ENCODE measurements at places on chromosomes 12 and 14.

GRCh38 chr12:52178984-52179383, 12.8 kb downstream of the KRT80 start:
- no peak for DNase-seq

DNA sequence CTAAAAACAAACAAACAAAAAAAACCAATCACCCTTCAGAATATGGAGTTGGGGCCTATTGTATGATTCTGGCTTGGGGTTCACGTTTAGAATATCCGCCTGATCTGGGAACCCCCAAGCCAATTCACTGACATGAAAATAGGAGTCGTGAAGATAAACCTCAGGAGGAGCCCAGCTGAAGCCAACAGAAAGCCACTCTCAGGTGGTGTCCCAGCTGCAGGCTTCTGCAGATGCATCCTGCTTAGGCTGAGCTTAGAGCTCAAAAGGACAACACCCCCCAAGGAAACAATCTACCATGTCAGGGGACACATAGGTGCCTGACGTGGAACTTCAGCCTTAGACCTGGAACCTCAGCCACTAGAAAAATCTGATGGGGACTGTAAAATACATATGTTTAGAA, 51.9 kb downstream of the SYNE3 start:
- no peak for DNase-seq

DNA sequence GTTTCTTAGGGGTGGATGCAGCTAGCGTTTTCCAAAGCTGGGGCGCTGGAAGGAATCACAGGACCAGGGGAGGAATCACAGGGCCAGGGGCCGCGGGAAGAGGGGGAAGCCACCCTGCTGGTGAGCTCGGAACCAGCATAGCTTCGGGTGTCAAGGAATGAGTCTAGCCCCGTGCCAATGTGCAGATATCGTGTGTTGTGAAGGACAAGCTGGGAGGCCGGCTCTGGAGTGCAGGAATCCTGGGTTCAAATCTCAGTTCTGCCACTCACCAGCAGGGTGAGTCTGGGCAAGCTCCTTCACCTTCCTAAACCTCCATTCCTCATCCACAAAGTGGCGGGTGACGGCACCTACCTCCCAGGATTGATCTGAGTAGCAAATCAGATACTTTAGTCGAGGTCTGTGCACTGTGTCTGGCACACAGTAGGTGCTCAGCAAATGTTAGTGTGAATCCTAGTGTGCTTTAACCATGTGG, 53.6 kb upstream of the RIN3 start:
- DNase-seq = no peak

GRCh38 chr14:75561013-75561432, 17.4 kb upstream of the FLVCR2 start:
- no peak for DNase-seq

DNA sequence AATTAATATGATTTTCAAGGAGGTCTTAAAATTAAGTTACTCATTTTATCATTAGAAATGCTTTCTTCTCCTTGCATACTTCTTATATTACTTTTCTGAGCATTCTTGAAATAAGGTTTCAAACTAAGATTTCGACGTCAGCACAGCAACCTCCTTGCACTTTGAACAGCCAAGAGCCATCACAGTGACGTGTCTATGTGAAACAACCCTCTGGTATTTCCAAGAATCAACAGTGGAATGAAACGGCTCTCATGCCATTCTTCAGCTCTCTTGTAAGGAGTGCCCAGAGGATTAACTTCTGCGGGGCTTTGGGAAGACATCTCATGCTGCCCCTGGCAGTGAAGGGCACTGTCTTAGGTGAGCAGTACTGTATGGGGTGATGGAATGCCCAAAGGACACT, 109.2 kb downstream of the EFCAB11 start:
- DNase-seq = no peak

DNA sequence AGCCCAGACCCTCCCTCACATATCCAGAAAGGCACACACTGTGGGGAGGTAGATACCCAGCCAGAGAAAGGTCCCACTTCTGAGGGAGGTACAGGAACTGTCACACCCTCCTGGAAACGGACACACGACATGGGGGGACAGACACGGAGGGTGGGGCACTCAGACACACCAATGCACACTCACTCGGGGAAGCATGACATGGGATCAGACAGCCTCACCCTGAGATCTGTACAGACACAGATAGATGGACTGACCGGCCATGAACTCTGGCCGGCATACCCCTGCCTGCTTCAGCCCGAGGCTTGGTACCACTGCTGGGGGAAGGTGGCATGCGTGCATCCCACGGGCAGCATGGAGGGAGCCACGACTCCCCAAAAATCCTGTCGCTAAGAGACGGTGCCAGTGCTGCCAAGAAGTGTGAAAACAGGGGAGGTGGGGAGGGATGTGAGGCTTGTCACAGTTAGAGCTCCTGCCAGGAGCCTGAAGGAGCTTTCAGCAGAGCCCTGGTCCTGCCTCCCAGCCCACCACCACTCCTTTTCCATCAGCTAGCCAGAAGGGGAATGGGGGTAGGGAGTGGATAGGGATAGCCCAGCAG, 571 bp downstream of the CPNE6 start:
- peak; percentile 62 for DNase-seq

GRCh38 chr14:76307786-76308780, 67.9 kb upstream of the ESRRB start:
- no peak for DNase-seq

- DNase-seq = no peak
Measured at GRCh38 chr12:123282111-123282510, 10.5 kb upstream of the CDK2AP1 start.

- no peak for DNase-seq
Measured at GRCh38 chr12:45599196-45599595, 130.3 kb upstream of the ARID2 start.

DNA sequence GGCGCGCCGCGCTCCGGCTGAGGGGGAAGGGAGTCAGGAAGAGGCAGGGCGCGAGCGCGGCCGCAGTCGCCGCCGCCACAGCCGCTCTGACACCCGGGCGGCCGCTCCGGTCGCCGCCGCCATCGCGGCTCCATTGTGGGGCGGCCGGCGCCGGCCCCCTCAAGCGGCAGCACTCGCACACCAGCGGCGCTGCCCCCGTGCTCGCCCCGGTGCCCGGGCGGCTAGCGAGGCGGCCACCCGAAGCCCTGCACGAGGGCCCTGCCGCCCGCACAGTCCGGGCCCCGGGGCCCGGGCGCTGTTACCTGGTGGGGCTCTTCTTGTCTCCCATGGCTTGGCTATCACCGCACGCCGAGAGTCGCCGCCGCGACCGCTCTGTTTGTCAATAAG, 202 bp downstream of the YAF2 start:
- no peak for DNase-seq

DNA sequence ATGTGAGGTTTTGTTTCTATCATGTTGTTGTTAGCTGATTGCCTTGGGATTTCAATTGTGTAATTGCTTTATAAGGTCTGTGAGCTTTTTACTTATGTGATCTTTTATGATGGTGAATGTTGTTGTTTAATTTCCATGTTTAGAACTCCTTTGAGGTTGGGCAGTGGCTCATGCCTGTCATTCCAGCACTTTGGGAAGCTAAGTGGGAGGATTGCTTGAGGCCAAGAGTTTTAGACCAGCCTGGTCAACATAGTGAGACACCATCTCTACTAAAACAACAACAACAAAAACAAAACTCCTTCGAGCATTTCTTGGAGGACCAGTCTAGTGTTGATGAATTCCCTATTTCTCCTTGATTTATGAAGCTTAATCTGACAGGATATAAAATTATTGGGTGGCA, 102.1 kb upstream of the PMCH start:
- no peak for DNase-seq

GRCh38 chr14:89924268-89924667, 30.3 kb downstream of the EFCAB11 start:
- DNase-seq = no peak

GRCh38 chr14:87628780-87629179, 364.2 kb downstream of the GALC start:
- DNase-seq = no peak

GRCh38 chr12:56599797-56600196, 30.3 kb downstream of the BAZ2A start:
- DNase-seq = no peak

DNA sequence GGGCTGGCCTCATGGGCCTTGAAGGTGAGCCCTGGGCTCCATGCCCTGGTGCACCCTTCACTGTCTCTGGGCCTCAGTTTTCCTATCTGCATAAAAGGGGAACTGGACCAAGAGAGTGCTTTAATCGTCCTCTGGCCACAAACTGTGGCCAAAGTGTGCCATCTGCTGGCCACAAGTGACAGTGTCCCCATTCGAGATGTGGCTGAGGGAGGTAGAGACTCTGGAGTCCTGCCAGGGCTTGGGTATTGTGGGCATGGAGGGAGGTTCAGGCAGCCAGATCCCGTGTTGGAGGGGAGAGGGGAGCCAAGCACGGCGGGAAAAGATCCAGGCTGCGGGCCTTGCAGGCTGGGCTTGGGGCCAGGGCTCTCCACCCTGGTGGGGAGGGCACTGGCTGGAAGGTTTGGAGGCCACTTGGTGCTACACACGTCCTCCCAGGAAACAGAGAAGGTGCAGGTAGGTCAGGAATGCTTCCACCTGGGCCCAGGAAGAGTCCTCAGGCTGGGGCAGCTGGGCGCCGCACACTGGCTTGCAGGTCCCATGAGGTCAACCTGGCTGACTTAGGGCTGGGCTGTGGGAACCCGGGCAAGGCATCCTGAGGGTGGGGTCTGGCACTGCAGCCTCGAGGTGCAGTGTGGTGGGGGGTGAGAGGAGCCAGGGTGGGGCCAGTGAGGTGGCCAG, 7.3 kb upstream of the KIF26A start:
- DNase-seq = no peak
